C1 segment of cervical spinal cord (tissue), 14 donors: ENCODE measurements at places on chromosomes 3 and 15.

GRCh38 chr3:104359546-104359945 is 1007.2 kb upstream of the ALCAM start:
- no peak for DNase-seq

- DNase-seq, result no peak
These were observed 21.8 kb downstream of the ST3GAL6 start for GRCh38 chr3:98784666-98785600.

DNA sequence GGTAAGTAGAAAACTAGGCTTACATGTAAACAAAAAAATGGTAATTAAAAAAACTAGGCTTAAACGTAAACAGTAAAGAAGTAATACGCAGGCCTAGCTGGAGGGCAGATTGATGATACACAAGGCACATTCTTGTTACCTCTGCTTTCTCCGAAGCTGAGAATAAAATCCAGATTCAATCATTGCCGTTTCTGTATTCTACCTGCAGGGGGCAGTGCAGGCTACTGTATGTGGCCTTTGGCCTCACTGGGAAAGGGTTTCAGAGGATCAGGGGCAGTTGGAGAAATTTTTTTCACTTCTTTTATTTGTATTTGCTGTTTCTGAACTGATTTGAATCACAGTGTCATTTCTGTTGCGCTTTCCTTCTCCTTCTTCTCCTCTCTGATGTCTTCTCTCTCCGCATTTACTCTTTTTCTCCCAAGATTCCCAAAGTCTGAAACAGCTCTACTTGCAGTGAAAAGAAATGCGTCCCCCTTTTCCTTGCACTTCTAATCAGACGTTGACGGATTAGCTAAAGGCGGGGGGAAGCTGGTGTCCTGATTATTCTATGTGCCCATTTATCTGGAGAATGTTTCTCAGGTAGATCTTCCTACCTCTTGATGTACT is 67.1 kb upstream of the MCTP2 start:
- no peak for DNase-seq

GRCh38 chr3:11020764-11021163 is 28.2 kb downstream of the SLC6A1 start:
- no peak for DNase-seq

GRCh38 chr3:12279591-12280326 is 9.1 kb upstream of the PPARG start:
- DNase-seq, result no peak

- DNase-seq, result no peak
These were observed 24.3 kb upstream of the GCNT3 start for GRCh38 chr15:59587085-59587826.

DNA sequence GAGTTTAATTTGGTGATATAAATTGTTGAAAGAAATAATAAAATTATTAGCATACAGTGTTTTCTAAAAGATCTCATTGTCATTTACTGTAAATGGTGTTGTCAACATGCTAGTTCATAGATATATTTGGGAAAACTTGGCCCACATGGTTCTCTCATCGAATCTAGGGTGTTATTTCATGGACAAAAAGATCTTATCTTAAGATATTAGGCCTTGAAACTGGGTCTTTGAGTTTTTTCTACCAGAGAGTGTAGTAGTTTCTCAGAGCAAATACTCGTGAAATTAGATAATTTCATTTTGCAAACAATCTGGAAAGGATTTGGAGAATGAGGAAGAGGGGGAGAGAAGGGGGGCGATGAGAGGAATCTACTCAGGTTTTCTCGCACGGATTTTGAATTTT is 107.9 kb downstream of the MEIS2 start:
- DNase-seq, result no peak

DNA sequence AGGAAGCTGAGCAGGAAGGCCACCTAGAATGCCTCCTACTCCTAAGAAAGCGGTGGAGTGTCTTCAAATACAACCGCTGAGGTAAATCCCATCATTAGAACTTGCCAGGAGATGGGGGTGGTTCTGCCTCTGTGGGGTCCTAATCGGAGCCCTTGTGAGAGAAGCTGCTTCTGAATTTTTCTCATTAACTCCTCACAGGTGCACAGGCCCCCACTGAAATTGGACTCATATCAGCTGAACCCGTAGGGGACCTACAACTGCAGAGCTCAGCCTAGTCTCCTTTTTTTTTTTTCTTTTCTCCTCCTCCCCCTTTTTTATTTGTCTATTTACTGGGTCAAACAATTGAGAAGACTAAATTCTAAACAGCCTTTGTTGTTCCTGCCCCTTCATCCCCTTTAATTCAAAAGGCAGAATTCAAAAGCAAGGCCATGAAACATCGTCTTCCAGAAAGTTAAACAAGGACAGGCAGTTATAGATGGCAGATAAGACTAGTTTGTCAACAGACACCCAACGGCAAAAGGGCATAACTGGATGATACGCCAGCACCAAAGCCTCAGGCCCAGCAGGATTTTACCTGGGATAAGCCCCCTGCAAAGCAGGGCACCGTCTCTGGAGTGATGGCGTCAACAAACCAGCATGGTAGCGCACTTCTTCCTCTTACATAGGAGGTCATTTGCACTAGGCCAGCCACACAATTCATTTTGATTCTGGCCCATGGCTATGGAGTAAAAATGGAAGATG is 213.7 kb upstream of the HES1 start:
- no peak for DNase-seq

DNA sequence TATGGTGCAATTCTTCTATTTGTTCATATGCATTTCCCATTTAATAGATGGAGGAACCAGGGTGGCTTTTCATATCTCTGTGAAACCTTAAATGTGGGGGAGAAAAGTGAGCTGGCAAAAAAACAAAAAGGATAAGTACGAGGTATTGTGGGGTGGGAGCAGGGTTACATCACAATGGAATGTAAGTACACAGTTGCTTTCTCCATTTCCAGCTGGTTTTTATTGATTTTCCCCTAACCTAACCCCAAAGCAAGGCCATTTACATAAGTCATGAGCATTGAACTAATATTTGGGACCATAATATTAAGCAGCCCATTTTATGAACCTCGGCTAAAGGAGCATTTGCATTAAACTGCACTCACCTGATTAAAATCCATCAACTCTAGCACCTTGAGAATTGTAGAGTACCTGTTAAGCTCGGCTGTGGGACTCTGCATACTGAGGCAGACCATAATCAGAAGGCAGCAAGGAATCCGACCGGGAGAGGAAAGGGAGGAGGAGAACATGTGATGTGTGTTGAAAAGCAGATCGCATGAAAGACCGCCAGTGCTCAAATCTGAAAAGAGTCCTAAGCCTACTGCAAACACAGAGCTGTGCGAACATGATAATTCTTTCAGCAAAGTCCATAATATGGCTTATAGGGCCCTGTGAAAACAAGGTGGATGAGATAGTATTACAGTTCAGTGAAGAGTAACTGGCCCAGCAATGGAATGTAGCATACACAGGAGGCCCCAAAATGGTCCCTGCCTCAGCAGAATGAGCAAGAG is 513.4 kb downstream of the FHIT start:
- no peak for DNase-seq

DNA sequence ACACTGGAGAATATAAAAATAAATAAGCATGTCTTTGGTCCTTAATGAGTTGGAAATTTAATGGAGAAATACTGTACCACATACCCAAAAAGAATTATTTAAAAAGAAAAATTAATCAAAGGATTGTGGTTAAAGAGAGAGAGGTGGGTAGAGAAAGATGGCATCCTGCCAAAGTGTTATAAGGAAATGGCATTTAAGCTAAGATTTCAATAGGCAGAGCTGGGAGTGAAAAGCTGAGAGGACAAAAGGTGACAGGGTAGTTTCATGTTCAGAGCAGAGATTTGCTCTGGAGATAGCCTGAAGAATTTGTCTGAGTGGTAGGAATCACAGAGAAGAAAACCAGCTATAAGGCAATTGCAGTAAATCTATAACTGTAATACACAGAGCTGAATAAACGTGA is 181.0 kb downstream of the SI start:
- DNase-seq, result no peak

DNA sequence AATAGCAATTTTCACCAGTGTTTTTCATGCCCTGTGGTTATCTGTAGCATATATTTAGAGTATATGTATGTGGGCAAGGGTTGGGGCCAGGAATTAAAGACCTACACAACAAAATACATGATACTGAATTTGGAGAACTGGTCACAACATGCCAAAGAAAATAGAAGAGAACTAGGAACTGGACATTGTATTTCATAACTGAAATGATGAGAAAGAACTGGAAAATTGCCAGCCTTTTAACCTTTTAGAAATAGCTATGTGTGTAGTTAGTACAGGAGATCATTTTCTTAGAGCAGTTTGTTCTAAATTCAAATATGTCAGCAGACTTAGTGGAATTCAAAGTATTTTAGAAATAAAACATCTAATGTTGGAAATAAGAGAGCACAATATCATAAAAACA is 227.1 kb upstream of the CGNL1 start:
- no peak for DNase-seq

- no peak for DNase-seq
These were observed 202.6 kb downstream of the PDCD6IP start for GRCh38 chr3:34001022-34001421.

GRCh38 chr3:114887806-114888205 is 259.3 kb downstream of the ZBTB20 start:
- no peak for DNase-seq

- DNase-seq, result no peak
These were observed 26.8 kb downstream of the STARD5 start for GRCh38 chr15:81297147-81297572.

DNA sequence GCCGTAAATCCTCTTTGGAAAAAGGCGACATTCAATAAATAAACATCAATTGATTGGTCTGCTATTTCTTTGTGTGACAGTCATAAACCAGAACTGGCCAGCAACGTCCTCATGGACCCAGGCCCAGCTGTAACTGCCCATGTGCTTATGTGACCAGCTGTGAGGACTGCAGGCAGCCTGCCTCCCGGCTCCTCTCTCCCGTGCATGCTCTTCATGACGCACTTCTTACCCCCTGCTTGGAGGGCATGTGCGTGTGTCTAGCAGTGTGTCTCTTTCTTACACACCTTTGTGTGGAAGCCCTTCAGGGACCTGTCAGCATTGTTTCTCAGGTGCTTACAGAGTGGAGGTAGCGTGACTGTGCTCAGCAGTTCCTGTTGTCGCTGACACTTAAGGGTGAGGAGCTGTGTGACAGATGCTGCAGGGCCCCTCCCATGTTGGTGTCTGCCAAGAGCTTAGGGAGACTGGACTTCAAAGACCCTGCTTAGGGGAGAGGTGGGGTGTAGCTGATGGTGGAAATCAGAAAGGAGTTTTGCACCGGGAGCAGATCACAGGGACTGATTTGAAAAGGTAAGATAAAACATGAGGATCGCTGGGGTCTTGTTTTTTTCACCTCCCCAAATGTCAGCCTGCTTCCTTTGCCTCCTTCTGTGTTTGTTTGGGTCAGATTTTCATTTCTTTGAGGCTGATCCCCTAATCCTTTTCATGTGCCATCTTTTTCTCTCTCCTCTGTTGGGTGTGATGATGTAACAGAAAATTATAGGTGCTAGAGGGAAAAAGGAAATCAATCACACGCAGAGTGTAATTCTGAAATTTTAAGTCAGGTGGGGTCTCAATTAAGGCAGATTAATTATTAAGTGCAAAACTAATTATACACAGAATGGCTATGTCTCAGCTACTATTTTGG is 2.1 kb downstream of the PODXL2 start:
- DNase-seq, result peak; percentile 18

DNA sequence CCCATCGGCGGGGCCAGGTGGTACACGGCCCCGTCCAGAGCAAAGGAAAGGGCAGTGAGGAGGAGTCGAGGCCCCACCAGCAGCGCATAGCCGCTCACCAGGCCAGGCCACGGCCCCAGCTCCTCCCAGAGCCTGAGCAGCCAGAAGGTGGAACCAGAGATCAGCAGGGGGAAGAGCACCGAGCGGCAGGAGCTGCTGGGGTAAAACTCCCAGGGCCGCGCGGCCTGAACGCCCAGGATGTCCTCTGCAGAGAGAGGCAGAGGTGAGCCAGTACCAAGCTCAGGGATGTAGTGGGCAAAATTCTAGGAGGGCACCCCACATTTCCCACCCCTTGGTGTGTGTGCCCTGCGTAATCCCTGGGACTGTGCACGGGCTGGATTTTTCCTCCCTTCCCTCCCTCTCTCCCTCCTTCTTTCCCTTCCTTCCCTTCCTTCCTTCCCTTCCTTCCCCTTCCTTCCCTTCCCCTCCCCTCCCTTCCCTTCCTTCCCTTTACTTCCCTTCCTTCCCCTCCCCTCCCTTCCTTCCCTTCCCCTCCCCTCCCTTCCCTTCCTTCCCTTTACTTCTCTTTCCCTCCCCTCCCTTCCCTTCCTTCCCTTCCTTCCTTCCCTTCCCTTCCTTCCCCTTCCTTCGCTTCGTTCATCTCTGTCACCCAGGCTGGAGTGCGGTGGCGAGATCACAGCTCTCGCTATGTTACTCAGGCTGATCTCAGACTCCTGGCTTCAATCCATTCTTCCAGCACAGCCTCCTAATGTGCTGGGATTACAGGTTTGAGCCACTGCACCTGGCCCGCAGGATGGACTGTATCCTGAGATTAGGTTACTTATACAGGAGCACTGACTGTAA is 6.3 kb upstream of the NCBP2 start:
- DNase-seq, result no peak

- DNase-seq, result no peak
These were observed 18.7 kb downstream of the SIAH2 start for GRCh38 chr3:150744041-150744918.

DNA sequence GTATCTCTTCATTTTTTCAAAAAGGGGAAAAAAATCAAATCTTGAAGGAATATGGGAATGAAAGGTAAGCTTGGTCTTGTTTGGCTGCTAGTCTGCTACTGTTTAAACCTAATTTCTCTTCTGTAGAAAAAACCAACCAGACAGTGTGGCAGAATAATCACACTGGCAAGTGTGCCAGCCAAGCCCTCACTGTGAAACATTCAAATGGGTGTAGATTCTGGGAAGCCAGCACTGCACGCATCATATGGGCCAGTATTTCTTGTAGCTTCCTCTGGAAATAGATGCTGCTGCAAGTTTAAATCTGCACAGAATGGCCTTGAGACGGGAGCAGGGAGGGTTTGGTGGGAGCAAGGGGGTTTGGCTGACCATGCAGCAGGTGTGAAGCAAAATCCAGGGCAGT is 62.1 kb downstream of the POMGNT2 start:
- DNase-seq, result no peak

- no peak for DNase-seq
These were observed 93.8 kb upstream of the UBE2E1 start for GRCh38 chr3:23711916-23712494.

- DNase-seq, result no peak
These were observed 727.8 kb downstream of the GBE1 start for GRCh38 chr3:81033684-81034083.

GRCh38 chr15:49215768-49216739 is 46.0 kb downstream of the GALK2 start:
- no peak for DNase-seq

GRCh38 chr3:32457971-32458471 is 44.6 kb downstream of the CMTM6 start:
- no peak for DNase-seq

- no peak for DNase-seq
These were observed 147.1 kb upstream of the ICE2 start for GRCh38 chr15:60626051-60626450.
